ENCODE measurements at places on chromosomes 12 and 14. TPM values are rescaled to one million over a fixed set of nuclear protein-coding genes. Genes with fewer than 3 reads are reported as not detected.

CLEC1A gene
- not detected for total RNA-seq

DAO gene
- total RNA-seq: not detected

GRCh38 chr14:95440496-95440895 is 76.0 kb downstream of the SYNE3 start:
- no peak for DNase-seq

DNA sequence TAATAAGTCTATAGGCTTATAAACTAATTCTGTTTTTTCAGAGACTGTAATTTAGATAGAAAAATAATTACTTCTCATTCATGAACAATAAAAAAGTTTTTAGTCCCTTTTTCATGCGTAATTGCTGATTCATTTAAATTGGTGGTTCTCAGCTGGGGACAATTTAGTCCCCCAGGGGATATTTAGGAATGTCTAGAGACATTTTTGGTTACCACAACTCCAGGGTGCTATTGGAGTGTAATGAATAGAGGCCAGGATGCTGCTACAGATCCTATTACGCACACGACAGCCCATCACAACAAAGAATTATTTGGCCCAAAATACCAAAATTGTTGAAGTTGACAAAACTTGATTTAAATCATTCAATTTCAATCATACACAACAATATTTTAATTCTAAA is 22.8 kb upstream of the VCPKMT start:
- DNase-seq: no peak

DNA sequence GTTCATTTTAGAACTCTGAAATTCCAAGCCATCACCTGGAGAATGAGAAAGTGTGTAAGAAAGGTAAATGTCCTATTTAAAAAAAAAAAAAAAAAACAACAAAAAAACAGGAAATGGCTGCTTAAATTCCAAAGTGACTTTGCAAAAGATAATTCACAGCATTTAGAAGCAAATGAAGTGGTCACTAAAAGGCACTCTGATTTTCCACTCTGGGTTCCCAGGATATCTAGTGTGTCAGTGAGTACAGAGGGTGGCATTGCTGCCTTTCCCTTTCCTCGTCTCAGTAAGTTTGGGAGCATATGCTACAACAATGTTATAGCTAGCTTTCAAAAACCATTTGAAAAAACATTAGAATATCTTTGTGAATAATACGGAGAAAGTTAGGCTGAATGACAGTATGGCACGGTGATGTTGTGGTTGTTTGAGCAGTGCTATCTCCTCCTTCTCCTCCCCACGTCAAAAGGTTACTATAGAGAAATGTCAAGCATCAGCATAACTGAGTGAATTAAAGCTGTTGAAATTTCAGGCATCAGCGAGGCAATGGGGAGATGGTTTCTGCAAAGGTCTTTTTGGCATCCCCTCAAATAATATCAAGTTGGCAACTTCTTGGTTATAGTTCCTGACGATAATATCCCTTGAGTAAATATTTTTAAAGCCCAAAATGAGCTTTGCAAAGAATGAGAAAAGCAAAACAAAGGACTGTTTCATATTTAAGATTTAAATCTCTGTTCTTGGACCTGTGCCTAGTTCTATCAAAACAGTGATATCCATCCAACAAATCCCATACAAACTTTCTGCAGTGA is 164.5 kb upstream of the E2F7 start:
- DNase-seq: no peak

DNA sequence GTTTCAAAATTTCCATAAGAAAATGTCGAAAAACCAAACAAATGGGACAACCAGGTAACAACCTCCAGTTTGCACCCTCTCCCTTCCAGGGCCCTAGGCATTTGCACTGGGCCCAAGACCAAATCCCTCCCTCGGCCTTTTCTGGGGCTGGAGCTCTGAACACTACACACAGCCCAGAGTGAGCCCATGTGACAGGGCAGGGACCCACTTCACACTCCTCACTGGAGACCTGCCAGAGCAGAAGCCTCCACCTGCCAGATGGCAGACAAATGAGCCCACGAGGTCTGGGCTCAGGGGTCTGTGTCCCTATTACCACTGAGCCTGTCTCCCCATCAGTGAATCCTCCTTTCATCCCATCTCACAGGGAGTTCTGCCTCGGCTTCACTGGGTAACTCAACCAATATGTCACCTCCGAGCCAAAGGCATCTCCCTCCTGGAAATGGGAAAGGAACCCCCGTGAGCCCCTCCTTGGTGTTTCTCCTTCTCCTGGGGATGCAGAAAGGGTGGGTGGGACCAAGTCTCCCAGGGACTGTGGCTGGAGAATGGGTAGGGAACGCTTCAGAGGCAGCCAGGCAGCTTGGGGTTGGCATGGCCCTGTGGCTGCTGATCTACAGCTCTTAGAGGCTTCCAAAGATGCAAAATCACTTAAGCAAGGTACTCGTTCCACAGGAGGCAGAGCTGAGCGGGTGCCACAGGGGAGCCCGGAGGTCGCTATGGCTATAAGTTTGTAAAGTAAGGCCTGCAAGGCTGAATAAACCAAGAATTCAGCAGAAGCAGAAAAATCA is 10.6 kb downstream of the VWF start:
- peak; percentile 45 for DNase-seq

- no peak for DNase-seq
These were observed 45.2 kb downstream of the GRIP1 start for GRCh38 chr12:66633676-66634075.

DNA sequence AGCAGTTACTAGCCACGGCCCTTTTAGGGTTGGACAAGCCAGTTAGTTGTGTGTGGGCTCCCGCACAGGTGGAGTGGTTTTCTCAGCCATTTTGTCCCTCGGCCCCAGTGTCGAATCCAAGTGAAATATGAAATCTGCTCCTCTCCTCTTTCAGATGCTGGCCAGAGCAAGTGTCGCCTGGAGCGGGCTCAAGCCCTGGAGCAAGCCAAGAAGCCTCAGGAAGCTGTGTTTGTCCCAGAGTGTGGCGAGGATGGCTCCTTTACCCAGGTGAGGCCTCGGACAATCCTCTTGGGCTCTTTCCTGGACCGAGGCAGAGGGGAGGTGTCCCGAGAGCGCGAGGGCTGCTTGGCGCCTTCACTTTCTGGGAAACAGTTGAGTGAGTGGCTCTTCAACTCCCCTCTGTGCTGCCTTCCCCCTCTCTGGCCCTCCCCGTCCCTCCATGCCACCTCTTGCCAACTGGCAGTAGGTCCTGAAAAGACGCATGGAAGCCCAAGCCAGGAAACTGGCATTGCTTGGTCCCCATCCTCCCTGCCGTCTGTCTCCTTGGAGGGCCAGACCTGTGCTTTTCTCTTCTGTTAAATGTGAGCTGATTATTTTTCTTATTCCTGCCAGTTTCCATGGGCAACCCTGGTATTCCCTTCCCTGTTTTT is 74.2 kb downstream of the SMOC1 start:
- no peak for DNase-seq

BCL2L14 gene
- total RNA-seq: 9.9 TPM

DNA sequence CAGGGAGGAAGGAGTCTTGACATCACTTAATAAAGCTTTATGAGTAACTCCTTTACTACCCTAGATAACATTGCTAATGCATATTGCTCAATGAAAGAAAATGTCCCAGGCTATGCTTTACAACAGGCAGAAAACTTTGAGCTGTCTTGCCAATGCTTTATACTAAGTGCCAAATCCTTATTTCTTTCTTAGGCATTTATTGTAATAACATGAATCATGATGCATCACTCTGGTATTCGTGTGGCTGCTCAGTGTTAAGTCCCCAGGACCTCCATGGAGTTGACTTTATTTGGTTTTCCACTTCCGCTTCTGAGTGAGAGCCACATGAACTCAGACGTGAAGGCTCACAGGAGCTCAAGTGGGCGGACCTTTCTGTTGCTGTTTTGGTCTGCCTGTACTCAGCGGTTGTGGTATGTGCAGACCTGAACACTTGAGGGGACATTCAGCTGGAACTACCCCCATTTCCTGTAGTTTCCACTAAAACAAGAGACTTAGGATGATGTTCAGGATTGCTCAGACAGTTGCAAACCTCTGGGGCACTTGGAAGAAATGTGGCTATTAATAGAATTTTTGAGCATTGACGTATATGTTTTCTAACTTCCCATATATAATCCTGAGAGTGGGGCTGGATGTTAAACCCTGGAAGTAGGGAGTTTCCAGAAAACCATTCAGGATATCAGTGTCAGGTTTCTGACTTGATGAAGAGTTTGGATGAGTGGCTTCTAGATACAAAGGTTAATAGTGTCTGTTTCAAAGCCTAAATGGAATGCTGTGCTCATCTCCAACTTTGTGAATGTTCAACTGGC is 258.6 kb downstream of the MSRB3 start:
- DNase-seq: no peak

DNA sequence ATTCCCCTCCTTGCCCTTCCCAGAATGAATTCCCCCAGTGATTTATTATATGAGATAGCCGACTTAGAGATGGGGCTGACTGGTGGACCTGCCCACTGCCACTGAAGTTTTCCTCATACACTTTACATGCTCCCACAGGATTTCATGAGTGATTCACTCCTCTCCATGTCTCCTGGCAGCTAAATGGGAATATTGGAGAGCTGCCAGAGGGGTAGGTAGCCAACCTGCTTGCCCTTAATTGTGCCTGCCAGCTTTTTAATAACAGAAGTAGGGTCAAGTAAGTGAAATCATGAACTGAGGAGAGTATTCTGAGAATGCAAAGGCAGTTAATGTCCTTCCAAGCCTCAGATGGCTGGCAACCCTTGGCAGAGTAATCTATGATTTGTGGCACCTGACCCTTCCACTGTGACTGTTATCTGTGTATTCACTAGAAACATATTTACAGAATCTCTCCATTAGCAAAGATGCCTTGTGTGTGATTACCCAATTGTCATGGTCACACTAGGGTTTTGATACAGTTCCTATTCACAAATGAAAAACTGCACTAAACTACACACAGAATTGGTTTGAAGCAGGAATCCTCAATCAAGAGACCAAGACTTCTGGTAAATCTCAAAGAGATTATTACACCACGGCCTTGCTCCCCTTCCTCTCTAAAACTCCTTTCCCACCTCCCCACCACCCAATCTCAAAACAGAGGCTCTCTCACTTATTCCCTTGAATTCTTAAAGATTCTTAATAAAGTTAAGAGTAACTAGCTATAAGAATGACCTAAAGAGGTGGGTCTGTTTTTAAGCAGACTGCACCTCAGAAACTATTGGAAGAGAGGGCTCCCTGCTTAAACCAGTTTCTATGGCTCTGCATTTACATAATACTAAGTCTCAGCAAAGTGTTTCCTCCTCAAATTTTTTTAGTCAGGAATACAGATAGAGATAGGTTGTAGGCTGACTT is 17.2 kb downstream of the NKX2-1 start:
- no peak for DNase-seq

SYNDIG1L gene
- 1.2 TPM for total RNA-seq

GRCh38 chr12:113645603-113646002 is 173.9 kb upstream of the LHX5 start:
- DNase-seq: no peak

GRCh38 chr14:77318006-77318553 is 2.6 kb downstream of the POMT2 start:
- no peak for DNase-seq

DNA sequence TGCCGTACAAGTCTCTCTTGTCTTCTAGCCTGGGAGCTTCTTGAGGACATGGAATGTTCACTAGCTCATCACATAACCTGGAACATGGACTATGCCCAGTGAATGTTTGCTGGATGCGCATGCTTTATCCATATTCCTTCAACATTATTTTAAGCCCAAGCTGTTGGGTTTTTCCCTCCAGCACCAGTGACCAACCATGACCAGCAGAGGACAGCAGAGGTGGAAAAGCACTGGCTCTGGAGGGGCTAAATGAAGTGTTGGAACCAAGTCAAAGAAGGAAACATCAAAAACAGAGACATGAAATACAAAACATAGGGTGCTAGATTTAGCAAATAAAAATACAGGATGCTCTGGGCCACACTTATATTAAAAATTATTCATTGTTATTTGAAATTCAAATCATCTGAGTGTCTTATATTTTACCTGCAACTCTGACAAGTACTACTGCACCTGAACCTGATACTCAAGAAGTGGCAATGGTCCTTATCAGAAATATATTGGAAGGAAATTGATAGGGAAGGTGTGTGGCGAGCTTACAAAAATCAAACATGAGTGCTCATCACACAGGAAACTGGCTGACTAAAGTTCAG is 23.1 kb upstream of the HELB start:
- DNase-seq: peak; percentile 80

GRCh38 chr14:67735336-67736147 is 33.9 kb downstream of the RDH12 start:
- DNase-seq: no peak

- peak; percentile 93 for DNase-seq
These were observed 617.6 kb downstream of the LRFN5 start for GRCh38 chr14:42224053-42224888.

EFS gene
- total RNA-seq: 60.1 TPM

DNA sequence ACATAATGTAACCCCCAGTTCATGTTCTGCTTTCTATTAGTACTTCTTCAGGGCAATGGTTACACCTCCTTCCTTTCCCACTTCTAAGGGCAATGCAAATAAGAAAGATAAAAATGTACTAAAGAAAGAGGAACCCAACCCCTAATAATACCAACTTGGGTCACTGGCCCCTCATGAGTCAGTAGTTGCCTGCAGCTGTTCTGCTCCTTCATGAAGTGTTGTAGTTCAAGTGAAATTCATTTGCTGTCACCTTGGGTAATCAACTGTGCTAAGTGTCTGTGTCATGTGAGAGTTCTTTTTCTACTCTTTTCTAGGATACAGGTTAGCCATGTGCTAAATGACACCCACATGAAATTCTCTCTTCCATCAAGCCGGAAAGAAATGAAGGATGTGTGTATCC is 91.8 kb downstream of the PLXNC1 start:
- DNase-seq: no peak

DNA sequence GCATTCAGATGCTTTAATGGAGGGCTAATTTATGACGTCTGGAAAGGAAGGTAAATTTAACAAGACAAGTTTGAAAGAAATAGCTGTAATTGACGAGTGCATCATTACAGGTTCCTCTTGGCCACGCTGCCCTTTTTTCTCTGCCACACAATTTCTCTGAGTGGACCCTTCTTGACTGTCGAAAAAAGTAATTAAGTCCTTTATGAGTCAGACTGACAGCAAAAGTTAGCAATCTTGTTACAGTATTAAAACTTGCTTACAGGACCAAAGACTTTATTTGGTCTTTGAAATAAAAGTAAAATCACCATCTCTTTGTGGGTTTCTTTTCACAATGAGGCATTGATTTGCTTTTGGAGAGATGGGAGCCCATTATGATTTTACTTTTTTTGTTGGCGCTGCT is 42.6 kb downstream of the SAMD4A start:
- DNase-seq: no peak

GRCh38 chr14:24436355-24437019 is 6.1 kb downstream of the SDR39U1 start:
- DNase-seq: peak; percentile 74

PLXNC1 gene
- 1.6 TPM for total RNA-seq

DNA sequence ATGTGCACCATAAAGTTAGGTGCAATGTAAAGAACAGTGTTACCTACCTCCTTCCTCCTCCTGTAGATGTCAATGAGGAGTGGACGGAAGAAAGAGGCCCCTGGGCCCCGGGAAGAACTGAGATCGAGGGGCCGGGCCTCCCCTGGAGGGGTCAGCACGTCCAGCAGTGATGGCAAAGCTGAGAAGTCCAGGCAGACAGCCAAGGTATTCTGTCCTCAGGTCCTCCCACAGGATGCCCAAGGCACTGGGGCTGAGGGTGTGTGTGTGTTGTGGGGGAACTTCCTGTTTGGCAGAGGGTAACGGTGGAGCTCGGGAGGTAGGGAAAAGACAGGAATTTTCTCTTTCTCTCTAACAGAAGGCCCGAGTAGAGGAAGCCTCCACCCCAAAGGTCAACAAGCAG is 6.4 kb downstream of the ATN1 start:
- no peak for DNase-seq

FLVCR2 gene
- total RNA-seq: 9.2 TPM

ATN1 gene
- 244 TPM for total RNA-seq

- DNase-seq: peak; percentile 74
These were observed 238.5 kb downstream of the RBM19 start for GRCh38 chr12:113727651-113728061.

EIF2B1 gene
- total RNA-seq: 45.8 TPM

HCAR1 gene
- 0.18 TPM for total RNA-seq

Data from endodermal cell (in vitro differentiated cells).